ENCODE measurements at places on chromosomes 7 and 10. TPM values are rescaled to one million over a fixed set of nuclear protein-coding genes. Genes with fewer than 3 reads are reported as not detected.

GRCh38 chr7:85221796-85222195 is 34.9 kb upstream of the SEMA3D start:
- no peaks in the 10 kb centered on the region for H3K36me3 ChIP-seq
- H3K4me1 ChIP-seq = no peaks in the 10 kb centered on the region
- H3K27me3 ChIP-seq = no peaks in the 10 kb centered on the region
- no peak for DNase-seq
- H3K4me3 ChIP-seq = no peak overlapping the region

- no peak for DNase-seq
- H3K4me1 ChIP-seq = no peaks in the 10 kb centered on the region
- H3K27ac ChIP-seq = no peak overlapping the region
- no peaks in the 10 kb centered on the region for H3K36me3 ChIP-seq
Observed at GRCh38 chr10:51459476-51459875, 239.9 kb downstream of the CSTF2T start.

DNA sequence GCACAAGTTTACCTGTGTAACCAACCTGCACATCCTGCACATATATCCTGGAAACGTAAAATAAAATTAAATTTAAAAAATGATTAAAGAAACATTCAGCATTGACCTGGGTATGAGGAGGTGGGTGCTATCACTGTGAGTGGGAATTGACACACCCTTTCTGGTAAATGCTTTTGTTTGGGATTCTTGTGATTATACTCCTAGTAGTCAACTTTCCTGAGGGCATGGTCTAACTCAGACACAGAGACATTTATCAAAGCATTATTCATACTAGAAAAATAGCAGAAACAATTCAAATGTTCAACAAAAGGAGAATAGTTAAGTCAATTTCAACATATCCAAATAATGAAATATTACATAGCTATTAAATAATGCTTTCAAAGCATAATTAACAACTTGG is 44.2 kb downstream of the CNNM2 start:
- DNase-seq = no peak
- no peak overlapping the region for H3K4me3 ChIP-seq
- H3K27ac ChIP-seq = no peak overlapping the region
- no peaks in the 10 kb centered on the region for H3K27me3 ChIP-seq
- H3K36me3 ChIP-seq = peaks cover 5% of the 10 kb centered on the region
- H3K4me1 ChIP-seq = no peaks in the 10 kb centered on the region

DNA sequence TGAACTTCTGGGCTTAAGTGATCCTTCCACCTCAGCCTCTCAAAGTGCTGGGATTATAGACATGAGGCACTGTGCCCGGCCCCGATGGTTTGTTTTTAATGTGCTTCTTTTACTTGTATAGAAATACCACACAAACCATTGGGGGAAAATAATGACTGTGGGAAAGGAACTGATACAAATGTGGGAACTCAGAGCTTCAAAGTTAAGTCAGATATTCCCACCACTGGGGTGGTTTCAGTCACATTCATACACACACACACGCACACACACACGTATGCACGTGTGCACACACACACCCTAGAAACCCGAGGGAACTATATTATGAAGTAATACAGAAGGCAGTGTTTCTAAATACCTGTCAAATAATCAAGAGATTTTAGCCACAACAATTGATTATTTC is 17.0 kb downstream of the CPA4 start:
- no peaks in the 10 kb centered on the region for H3K4me1 ChIP-seq
- H3K27me3 ChIP-seq = peaks cover 3% of the 10 kb centered on the region
- no peak for DNase-seq
- no peak overlapping the region for H3K27ac ChIP-seq

DNA sequence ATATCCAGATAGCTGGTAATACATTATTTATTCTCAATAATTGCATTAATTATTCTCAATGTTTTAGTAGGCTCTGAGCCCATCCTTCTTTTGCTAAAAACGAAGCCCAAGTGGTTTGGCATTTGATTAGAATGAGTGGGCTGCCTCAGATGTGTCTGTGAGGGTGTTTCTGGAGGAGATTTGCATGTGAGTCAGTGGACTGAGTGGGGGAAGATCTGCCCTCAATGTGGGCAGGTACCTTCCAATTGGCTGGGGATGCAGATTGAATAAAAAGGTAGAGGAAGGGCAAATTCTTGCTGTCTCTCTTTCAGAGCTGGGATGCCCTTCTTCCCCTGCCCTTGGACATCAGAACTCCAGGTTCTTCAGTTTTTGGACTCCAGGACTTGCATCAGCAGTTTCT is 290.6 kb upstream of the SMIM30 start:
- DNase-seq = no peak
- H3K27me3 ChIP-seq = peaks cover 5% of the 10 kb centered on the region
- no peak overlapping the region for H3K27ac ChIP-seq
- H3K4me3 ChIP-seq = no peak overlapping the region
- no peaks in the 10 kb centered on the region for H3K36me3 ChIP-seq
- H3K4me1 ChIP-seq = no peaks in the 10 kb centered on the region

The MPP7 gene
- total RNA-seq = 8.3 TPM

The C7orf33 gene
- not detected for total RNA-seq
